RPMI7951 (cell line): ENCODE measurements at places on chromosomes 12 and 14. TPM values are rescaled to one million over a fixed set of nuclear protein-coding genes. Genes with fewer than 3 reads are reported as not detected.

DNA sequence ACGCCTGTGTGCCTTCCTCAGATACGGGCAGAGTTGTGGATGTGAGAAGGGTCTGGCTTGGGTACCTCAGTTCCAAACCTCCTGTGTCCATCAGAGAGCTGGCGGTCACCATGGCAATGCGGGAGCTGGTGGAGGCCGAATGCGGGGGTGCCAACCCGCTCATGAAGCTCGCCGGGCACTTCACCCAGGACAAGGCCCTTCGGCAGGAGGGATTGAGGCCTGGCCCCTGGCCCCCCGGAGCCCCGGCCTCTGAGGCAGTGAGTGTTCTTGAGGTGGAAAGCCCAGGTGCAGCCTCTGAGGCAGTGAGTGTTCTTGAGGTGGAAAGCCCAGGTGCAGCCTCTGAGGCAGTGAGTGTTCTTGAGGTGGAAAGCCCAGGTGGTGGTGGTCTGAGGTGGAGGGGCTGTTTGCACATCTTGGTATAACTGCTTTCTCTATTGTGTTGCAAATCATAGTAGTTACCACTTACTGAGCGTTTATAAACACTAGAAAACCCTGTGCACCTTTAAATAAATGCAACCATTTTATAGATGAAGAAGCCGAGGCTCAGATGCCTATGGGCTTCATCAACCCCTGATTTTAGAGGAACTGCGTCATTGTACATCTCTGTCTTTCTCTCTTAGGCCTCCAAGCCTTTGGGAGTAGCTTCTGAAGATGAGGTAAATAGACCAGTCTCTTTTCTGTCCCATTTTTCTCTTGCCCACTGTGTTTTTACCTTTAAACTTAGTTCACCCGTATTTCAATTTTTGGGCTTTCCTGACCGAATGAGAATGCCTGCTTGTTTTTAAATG lies 976 bp downstream of the PEX5 start:
- DNase-seq, result peak; percentile 7

- DNase-seq, result no peak
Measured at GRCh38 chr12:6667559-6668210, 4.8 kb upstream of the ING4 start.

NELL2 gene
- total RNA-seq, result under 0.01 and 1.1 TPM in 2 replicates

AQP5 gene
- total RNA-seq, result not detected in 2 replicates

FLVCR2 gene
- 1.3 and 2.1 TPM in 2 replicates for total RNA-seq

DEGS2 gene
- not detected in 2 replicates for total RNA-seq

PZP gene
- total RNA-seq, result not detected in 2 replicates

GRCh38 chr12:77923882-77924281 lies 93.2 kb downstream of the NAV3 start:
- peak; percentile 48 for DNase-seq
